Activated CD4-positive, alpha-beta T cell treated with anti-CD3 and anti-CD28 coated beads, Interleukin-2, amount 10 ng/mL, durations not matched to agents 7 days and 5 days (primary cell): ENCODE measurements at places on chromosomes 7 and 10.

DNA sequence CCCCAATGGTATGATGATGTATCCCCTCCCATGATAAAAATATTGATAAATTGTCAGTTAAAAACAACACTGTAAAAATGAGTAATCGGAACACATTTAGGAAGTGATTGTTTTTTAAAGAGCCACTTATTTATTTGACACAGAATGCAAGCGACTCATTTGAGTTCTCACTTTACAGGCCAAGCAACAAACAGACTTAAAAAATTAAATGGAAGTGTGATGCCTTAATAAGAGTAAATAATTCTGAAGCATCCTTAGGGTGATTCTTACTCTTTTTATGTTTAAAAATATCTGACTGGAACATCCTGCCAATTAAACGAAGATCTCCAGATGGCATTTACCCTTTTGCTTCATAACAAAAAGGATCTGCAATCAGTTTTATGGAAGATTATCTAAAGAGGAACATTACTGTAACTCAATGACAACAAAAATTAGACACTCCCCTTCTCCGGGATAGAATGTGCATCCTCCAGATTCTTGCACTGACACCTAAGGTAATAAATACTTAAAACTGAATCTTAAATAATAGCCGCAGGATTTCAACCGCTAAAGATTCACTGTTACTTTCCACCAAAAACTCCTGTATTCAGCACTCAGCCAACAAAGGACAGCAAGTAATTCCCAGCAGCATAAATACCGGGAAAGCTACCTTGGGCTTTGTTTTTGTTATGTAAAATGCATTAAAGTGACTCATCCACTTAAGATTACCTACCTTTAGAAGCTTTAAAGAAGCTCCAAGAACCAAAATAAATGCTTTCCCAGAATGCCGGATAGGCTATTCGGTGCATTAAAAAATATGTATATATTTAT is 1.7 kb downstream of the CACNA2D1 start:
- DNase-seq = no peak

- no peak for DNase-seq
These were observed 41.9 kb upstream of the PRKAR1B start for GRCh38 chr7:768881-769504.

- peak; percentile 44 for DNase-seq
These were observed 91.0 kb upstream of the STRIP2 start for GRCh38 chr7:129343099-129343700.

GRCh38 chr10:120883071-120883470 is 31.9 kb downstream of the WDR11 start:
- no peak for DNase-seq

DNA sequence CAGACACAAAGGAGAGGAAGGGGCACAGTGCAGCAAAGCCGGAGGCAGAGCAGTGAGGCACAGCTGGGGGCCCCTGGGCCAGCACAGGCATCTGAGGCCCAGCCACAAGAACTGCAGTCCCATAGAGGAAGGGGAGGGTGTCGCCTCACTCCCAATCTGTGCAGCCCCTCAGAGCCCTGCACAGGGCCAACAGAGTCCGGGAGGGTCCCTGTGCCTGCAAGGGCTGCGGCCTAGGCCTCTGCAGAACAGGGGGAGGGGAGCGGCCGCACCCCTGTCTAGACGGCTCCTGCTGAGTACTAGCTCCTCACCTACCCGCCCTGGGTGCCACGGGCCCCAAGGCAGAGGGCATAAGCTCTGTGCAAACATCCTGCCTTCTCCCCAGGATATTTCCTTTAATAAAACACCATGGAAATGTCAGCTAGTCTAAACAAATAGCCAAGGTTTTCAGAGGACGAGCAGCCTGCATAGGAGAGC is 32.4 kb upstream of the RET start:
- DNase-seq = no peak

DNA sequence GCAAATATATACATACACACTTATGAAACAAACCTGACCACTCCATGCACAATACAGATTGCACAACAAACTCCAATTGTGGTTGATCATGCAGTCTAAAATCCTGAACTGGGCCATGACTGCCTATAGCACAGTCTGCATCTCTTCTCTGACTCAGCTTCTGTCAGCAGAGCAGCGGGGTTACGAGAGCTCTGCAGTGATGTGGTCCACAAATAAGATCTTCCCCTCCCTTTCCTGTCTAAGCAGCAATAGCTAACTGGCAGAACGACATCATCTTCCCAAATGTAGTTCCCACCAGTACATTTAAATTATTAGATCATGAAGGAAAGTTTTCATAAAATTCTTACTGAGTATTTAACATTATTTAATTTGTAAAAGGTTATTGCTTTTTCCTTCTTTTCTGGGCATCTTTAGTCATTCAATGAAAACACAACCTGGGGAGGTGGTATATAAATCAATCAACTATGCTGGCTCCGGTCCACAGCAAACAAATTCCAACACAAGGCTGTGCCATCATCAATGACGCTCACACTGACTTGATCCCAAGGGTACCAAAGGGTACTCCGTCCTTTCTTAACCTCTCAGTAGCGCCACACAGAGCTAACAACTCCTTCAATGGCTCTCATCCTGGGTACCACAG is 17.1 kb downstream of the ARHGAP21 start:
- peak; percentile 41 for DNase-seq

DNA sequence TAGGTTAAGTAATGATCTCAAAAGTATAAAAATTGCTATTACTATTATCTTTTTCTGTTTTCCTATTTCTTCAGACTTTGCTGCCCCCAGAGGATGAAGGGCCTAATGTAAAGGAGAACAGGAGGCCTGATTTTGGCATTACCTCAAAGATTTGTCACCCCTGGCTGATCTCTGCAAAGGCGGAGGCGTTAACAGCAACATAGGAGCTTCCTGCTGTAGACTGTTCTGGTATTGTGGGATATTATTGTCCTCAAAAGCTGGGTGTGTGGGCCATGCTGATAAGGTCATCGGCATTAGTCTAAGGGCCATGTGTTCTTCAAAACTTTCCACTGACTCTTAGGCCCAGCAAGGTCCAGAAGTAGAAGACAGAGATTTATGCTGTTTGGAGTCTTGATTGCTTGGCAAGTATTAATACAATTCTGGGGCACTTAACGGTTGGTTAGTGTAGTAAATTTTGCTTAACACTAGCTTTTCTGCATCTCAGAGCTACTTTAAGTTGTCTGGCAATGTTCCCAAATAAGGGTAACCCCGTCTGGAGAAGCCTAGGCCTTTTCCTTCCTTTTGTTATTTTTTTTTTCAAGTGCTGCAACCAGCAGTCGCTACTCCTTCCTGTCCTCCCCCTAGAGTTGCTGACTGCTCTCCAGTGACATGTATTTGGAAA is 14.0 kb upstream of the ENTPD1 start:
- DNase-seq = no peak

GRCh38 chr7:132395361-132395760 is 180.9 kb downstream of the PLXNA4 start:
- DNase-seq = no peak

DNA sequence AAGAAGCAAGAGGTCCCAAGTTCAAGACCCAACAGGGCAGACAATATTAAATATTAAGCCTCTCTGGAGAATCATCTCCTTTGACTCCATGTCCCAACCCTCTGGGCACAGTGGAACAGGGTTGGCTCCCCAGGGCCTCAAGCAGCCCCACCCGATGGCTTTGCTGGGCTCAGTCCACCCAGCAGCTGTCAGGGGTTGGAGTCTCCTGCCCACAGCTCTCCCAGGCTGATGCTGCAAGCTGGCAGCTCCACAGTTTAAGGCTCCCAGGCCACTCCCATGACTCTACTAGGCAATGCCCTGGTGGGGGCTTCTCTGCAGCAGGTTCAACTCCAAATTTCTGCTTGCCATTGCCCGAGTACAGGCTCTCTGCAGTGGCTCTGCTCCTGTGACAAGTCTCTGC is 55.1 kb downstream of the LARP4B start:
- no peak for DNase-seq
